Lung (tissue), 17 donors: ENCODE measurements at places on chromosomes 11 and 22.

- DNase-seq, result no peak
Observed at GRCh38 chr11:45641961-45642360, 23.5 kb downstream of the CHST1 start.

GRCh38 chr11:77602381-77603088, 12.8 kb downstream of the AQP11 start:
- DNase-seq, result no peak

- DNase-seq, result no peak
Observed at GRCh38 chr22:46090036-46090591, 60.2 kb upstream of the PPARA start.

DNA sequence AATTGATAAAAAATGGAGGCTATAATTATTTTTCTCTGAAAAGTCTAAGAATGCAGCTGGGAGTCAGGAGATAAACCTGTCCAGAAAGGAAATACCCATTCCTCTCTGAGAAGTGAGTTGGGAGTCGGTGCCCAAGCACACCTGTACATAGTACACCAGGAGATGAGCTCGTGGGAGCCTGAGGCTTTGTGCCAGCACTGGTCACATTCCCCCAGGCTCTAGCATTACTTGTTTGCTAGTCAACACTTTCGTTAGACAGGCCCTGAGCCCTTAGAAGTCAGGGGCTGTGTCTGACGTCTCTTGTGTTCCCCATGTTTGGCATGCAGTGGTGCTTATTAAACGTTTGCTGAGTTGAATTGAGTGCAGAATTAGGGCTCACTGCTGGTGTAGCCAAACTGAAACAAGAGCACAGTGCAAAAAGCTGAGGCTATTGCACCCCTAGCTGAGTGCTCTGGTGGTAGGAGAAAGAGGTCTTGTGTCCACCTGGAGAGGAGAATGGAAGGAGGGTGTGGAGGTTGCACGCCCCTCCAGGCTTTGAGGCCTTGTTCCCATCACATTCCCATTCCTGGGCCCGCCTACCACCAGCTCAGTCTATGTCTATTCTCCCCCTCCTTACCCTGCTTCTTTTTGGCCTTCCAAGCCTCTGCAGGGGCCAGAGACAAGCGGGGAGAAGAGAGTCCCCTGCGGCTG, 6.8 kb downstream of the ROBO4 start:
- DNase-seq, result no peak

DNA sequence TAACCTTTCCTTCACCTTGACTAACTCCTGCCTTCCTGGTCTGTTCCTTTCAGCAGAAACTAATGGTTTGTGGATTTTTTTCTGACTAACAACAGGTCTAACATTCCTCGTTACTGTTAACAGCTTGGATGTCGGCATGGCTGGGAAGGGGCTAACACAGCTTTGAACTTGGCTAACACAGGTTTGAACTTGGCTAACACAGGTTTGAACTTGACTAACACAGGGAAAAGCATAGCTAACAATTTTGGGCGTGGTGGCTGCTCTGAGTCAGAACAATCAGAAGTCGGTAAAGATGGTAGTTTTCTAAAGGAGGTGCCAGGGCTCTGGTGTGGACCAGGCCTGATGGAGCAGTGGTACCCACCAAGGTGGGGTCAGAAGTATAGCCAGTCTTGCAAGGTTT, 16.1 kb downstream of the MIAT start:
- DNase-seq, result no peak

DNA sequence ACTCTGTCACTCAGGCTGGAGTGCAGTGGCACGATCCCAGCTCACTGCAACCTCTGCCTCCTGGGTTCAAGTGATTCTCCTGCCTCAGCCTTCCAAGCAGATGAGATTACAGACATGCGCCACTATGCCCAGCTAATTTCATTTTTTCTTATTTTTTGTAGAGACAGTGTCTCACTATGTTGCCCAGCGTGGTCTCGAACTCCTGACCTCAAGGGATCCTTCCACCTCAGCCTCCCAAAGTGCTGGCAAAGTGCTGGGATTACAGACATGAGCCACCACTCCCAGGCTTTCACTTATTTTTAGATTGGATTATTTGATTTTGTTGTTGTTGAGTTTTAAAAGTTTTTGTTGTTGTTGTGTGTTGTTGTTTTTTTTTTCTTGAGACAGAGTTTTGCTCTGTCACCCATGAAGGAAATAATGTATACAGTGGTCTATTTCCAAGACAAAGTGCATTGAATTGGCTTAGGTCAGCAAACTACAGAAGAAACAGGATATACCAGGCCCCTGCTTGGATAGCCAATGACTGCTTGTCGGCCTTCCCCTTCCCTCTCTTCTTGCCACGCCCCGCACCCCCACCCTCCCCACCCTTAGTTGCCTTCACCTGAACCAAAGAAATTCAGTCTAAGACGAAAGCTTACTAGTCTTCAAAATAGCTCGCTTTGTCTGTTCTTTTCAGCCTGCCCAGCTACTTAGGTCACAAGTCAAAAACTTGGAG, 91.8 kb upstream of the CLDN5 start:
- DNase-seq, result no peak

- DNase-seq, result peak; percentile 83
Observed at GRCh38 chr22:30249049-30250038, 2.8 kb upstream of the LIF start.

- DNase-seq, result no peak
Observed at GRCh38 chr11:45304111-45304991, 18.2 kb upstream of the SYT13 start.

GRCh38 chr22:17483688-17484372, 79.5 kb upstream of the SLC25A18 start:
- no peak for DNase-seq

DNA sequence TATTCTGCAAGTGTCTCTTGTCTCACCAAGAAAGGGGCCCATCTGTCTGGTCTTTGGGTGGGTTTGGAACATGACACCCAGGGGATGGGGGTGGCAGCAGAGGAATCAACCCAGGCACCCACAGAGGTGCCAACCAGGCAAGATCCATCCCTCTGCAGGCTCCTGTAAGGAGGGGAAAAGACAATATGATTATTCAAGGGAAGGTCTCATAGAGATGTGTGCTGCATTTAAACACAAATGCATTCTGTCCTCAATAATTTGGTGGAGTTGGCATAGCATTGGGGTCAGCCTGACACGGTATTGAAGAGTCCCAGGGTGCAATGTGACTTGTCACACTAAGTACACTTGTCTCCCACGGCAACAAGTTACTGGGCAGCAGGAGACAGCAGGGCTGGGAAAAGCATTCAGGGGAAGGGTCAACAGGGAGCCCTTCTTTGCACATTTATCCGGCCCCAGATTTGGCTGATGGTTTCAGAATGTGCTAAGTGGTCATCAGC, 33.1 kb upstream of the SPON1 start:
- DNase-seq, result no peak

DNA sequence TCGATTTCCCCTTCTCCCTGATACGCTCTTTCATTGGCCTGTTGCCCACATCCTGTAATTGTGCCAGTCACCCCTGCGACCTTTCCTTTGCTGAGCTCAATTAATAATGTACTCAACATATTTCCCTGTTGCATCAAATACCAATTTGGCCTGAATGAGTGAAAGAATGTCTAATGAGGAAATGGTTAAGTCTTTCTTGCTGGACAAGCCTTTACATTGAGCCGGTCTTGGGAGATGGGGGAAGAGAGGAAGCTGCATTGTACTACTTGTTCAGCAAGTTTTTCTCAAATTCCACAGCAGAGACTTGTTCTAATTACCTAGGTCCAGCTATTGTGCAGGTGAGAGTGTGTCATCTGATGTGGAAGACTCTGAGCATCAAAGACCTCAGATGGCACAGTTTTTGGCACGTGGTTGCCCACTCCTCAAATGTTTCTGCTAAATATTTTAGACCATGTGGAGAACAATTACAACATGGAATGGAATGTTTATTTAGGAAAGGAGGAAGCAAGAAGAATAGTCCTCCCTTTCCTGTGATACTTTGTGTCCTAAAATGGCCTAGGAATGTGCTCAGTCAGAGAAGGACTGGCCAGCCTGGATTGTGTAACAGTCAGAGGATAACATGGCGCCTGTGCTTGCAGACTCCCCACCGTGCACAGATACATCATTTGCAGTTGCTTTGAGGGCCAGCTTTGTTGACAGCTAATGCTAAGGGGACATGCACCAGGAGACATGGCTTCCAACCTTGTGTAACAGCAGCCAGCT, 129.5 kb upstream of the E2F8 start:
- peak; percentile 31 for DNase-seq

DNA sequence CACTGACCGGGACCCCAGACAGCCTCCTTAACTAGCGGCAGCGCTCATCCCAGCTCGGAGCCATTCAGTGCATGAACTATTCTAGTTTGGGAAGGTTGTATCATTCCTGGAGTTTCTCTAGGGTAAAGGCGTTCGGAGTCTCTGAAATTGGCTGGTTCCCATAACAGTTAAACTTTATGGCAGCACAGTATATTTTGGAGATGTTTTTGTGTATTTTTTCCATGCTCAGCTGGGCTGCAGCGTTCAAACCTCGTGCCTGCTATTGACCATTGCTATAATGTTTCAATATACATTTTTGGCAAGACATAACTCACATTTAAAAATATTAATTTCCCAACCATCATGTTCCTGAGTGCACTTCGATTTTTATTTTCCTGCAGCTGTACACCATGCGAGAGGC, 169.7 kb downstream of the ST3GAL4 start:
- DNase-seq, result no peak
